ENCODE measurements at places on chromosomes 11 and 22.

DNA sequence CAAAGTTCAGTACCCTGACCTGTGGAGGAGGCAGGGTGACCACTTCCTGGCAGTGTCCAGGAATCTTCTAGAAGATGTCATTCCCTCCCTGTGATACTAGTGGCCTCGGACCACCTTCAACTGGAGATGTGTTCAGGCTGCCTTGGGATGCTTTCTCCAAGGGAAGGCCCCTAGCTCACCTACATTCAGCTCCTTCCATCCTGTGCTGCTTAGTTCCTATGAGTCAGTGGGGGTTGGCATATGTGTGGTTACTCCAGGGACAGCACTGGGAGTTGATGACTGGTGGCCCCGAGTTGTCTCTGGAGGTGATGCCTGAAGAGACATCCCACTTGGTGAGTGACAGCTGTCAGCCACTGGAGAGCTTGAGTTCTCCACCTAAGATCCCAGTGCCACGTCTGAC is 81.8 kb upstream of the OR9Q1 start:
- no peak for DNase-seq

DNA sequence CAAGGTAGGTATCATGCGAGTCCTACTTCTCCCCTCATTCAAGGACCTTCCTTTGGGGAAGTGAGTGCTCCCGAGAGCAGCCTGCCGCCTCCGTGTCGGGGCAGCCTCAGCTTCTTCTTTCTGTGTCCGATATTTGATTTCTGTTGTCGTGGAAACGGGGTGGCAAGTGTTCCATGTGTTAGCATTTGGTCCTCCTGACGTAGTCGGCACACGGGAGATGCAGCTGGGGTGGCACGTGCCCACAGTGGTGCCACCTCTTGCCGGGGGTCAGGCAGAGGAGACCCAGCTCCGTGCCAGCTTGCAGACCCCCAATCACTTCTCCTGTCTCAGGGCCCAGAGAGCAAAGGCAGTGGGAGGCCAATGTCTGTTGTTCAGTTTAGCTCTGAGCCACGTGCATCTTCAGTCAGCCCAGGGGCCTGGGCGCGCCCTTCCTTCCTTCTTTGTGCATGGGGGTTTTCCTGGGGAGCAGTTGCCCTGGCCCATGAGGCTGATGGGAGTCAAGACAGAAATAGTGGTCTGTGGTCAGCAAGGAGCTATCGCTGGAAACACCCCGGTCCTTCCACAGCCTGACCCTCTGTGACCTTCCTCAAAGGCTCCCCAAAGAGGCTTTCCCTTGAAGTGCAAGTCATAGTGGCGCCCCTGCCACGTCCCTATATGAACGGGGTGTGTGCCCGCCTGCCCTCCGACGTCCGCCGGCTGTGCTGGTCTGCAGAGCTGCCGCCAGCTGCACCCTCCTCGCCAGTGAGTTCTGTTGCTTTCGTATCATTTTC is 44.5 kb downstream of the PARVB start:
- no peak for DNase-seq

DNA sequence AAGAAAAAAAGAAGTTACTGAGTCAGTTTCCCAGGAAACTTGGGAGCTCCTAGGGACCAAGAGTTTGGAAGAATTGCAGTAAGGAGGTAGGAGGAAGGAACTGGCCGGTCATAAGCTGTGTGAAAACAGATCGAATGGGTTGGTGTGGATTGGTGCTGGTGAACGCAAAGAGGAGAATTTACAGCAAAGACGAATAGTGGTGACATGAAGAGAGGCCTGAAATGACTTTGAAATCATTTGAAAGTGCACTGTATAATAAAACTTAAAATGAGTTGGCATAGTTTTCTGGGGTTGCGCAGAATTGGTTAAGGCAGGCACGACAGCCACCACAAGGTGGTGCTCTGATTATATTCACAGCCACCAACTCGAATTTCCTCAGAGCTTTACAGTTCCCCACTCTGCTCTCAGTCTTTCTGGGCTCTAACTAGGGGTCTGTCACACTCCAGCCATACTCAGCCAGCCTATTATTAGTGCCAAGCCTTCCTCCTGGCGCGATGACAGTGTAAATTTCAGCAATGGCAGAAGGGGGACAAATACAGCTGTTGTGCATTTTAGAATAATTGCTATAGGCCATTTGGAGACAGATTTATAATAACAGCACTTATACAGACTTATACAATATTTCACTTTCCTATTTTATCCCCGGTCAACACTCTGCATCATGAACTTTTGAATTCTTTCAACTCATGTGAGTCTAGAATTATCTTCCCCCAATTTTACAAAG is 8.3 kb upstream of the HTR3B start:
- DNase-seq: no peak

- no peak for DNase-seq
Observed at GRCh38 chr22:46061124-46061500, 84.2 kb upstream of the WNT7B start.

DNA sequence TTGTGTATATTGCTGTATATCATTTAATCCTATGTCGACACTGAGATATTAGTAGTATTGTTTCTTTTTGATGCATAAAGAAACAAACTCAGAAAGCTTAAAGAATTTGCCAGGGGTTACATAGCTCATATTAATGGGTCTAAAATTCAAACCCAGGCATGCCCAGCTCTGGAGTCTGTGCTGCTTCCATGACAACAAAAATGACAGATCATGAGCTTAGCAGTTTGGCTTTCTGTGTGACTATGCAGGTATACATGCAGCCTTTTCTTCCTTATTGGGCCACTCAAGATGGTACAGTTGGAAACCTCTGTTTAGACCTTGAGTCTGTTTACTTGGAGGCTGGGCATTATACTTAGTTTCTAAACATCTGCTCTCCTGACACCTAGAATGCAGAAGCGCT is 220.5 kb upstream of the TENM4 start:
- no peak for DNase-seq

DNA sequence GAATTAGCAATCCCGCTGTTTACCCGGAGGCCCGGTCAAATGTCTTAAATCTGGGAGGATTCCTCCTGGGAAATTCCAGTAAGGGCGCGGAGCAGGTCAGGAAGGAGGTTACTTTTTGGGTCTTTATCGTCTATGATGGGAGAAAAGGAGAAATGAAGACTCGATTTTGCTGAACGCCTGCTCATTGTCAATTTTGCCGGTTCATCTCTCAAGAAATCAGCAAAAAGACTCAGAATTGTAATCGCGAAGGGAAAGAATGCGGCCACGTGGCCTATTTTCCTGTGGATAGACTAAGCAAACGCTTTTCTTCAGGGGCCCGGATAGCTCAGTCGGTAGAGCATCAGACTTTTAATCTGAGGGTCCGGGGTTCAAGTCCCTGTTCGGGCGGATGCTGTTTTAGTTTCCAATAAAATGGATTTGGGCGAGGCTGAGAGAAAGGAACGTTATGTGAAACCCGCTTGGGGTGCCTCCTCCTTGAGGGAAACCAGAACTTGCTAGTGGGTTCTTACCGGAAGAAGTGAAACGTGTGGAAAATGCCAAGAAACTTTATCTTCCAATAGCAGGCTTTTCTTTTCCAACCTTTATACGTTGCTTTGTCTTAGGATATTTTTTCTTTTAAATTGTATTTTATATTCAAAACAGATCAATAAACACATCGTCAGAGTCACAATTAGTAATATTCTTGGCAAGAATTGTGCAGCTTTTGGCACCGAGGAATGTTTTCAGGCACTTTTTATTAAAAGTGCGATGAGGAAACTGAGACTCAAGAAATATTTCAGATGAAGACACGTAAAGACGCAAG is 45.0 kb downstream of the OR4D9 start:
- peak; percentile 60 for DNase-seq

- no peak for DNase-seq
Observed at GRCh38 chr11:125167292-125167953, 2.9 kb downstream of the PKNOX2 start.

GRCh38 chr22:17924735-17925364 is 99.5 kb downstream of the MICAL3 start:
- DNase-seq: no peak

GRCh38 chr11:124114942-124115781 is at the start of gene VWA5A:
Gene VWA5A (plus strand): TSS chr11:124115450. CDS start chr11:124117512, 2,062 bp downstream.
- DNase-seq: peak; percentile 65

DNA sequence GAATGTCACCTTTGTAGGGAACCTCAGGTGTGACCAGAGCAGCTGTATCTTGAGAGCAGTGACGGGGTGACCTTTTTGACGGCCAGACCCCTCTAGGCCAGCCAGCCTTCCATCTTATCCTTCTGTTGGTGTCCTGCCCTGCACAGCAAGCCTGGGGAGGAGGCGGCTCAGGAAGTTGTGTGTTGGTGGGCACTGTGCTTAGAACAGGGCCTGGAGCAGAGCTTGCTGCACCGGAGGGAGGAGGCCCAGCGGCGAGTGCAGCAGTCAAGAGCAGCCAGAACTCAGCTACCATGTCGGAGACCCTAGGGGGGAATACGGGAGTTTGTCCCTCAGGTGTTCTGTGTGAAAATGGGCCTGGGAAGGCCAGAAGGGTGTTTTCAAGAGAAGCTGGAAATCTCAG is 129.4 kb downstream of the OSBP2 start:
- DNase-seq: no peak

DNA sequence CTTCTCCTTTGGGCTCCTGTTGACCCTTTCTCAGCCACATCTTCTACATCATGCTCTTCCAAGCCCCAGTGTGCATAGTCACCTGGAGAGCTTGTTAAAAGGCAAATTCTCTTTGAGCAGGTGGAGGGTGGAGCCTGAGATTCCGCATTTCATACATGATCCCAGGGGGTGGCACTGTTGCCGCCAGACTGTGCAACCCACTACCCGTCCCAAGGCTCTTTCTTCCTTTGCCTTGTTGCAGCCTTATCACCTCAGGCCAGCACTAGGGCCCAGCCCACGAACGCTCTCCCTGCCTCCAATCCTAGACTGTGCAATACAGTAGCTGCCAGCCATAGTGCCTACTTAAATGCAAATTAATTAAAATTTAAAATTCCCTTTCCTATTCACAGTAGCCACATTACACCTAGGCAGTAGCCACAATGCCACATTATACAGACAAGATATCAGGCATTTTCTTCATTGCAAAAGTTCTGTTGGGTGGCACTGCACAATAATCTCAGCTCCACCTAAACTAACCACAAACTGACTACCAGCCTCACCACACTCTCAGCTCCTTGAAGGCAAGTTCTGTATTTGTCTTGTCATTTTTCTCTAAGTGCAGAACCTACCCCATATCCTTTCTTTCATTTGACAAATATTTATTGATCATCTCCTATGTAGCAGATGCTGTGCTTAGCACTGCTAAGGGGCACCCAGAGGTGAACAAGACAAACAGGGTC is 4.6 kb upstream of the KCNJ5 start:
- DNase-seq: no peak

DNA sequence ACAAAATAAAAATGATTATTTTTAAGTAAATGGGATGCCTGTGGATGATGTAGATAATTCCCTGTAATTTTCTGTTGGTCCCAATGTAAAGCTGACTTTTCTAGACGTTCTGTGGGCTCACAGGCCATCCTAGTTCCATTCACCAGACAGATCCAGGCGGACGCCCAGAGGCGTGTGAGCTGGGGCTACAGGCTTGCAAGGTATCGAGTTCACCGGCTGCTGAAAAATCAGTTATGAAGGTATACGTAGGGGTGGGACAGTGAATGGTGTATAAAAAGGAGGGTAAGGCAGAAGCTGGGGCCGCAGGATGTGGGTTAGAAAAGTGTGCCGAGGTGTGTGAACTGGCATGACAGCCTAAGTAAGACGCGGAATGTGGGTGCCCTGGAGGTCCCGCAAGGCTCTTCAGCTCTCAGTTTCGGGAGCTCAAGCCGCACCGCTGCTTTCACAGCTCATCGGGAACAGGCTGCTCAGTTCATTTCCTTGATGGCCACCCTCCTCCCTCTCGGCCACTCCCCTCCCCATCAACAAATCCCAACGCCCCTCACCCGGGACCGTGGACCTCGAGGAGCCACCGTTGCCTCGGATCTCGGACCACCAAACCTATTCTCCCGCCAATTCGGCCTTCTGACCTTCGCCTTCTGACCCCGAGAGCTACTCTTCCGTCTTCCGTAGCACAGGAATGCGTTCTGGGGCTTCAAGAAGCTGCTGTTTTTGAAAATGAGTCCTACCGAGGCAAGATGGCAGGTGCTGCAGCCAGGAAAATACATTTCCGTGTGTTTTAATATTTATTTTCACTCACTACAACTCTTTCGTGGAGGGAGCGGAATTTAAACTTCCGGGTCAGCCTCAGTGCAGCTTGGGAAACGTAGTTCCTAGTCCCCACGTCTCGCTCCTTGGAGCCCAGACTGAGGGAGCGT is at the start of gene XNDC1N:
Gene XNDC1N (minus strand): TSS at position 775 of the 917 bp plus-strand sequence. CDS start 5,241 bp downstream, outside the sequence.
- DNase-seq: peak; percentile 44

GRCh38 chr11:65808744-65809341 is 22.0 kb downstream of the OVOL1 start:
- DNase-seq: no peak

DNA sequence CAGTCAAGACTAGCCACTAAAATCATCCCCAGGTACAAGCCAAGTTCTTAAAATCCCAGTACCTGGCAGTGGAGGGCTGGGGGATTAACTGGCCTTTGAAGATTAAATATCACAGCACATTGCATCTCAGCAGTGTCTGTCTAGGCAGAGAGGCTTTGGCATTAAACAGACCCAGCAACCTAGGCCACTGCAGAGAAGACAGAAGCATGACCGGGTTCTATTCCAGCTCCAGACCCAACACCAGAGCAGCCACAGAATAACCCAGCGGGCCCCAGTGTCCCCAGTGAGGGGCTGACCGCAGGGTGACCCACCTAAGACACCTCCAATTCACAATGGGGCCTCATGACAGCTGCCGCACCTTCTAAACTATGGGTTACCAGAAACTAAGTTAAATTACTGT is 88.2 kb downstream of the SHANK2 start:
- no peak for DNase-seq

DNA sequence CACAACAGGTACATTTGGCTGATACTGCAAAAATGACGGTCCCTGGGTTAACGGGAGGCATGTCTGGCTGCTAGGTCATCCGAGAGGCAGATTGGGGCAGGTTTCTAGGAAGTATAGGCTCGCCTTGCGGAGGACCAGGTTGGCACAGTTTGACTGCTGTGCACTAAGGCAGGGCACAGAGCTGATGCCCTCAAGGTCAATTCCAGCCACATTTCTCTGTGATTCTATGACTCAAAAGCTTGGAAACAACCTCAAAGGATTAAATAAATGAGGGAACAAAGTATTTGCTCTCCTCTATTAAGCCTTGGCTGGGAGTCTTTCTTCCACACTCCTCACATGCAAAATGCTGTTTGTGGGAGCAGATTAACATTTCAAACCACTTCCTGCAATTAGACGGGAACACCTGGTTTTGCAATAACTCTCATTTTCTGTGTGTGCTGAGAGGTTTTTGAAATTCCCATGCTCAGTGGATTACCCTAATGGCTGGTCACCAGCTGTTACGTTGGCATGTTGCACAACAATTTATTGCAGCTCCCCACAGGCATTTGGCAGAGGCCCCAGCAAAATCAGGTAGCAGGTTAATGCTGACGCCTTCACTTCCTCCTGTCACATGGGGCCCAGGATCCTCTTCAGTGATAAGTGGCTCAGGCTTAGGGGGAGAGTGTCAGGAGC is 61.0 kb upstream of the PLET1 start:
- DNase-seq: no peak

DNA sequence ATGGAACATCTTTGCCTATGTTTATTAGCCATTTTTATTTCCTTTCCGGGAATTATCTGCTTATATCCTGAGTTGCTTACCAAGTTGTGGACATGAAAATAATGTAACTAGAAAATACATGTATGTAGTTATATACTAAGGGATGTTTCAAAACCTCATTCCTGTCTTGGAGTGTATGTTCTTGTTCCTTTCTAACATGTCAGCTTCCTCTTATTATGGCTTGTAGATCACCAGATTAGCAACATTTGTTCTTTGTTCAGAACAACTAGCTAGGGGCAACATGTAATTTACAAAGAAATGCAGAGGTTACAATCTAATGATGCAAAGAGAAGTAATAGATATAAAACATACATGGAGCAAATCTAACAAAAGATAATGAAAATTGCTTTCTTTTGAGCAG is 13.1 kb upstream of the TMEM123 start:
- DNase-seq: no peak
